ENCODE measurements at places on chromosomes 12 and 14. TPM values are rescaled to one million over a fixed set of nuclear protein-coding genes. Genes with fewer than 3 reads are reported as not detected.

Gene GUCY2C
- total RNA-seq = not detected

Gene BRF1
- 39.7 TPM for total RNA-seq

Gene STX2
- 18.1 TPM for total RNA-seq

Gene CDKN3
- 0.52 TPM for total RNA-seq

Gene SERPINA12
- total RNA-seq = not detected

Gene CCND2
- total RNA-seq = 60.7 TPM

Gene LBHD2
- not detected for total RNA-seq

Gene SMIM41
- total RNA-seq = 0.42 TPM

Gene KLRC3
- 7.1 TPM for total RNA-seq

Gene ABHD12B
- total RNA-seq = not detected

Gene CLEC7A
- 177 TPM for total RNA-seq

Gene GPR84
- 49.4 TPM for total RNA-seq

Gene TOMM20L
- total RNA-seq = 1.9 TPM

Gene PACS2
- 27.0 TPM for total RNA-seq

Gene VWF
- total RNA-seq = 0.63 TPM

Gene TM9SF1
- total RNA-seq = 13.6 TPM

Gene NAA25
- 33.8 TPM for total RNA-seq

Gene COCH
- total RNA-seq = 0.52 TPM

Gene ADIPOR2
- 18.3 TPM for total RNA-seq

Gene KCNK10
- 0.10 TPM for total RNA-seq

Gene GMFB
- total RNA-seq = 68.3 TPM

Gene AQP6
- total RNA-seq = not detected

Gene SYCP3
- total RNA-seq = 0.21 TPM

Gene TSPAN8
- not detected for total RNA-seq

Gene IGF1
- not detected for total RNA-seq

Gene TBX3
- 0.10 TPM for total RNA-seq

Gene SBNO1
- 43.6 TPM for total RNA-seq

Gene CLEC4C
- 3.0 TPM for total RNA-seq

Gene SERPINA1
- total RNA-seq = 453 TPM

Gene NTF3
- total RNA-seq = not detected

Gene ZFHX2
- under 0.01 TPM for total RNA-seq

Gene PDZRN4
- not detected for total RNA-seq

Gene ARL1
- total RNA-seq = 24.7 TPM

Gene OR6C3
- total RNA-seq = not detected

Gene SLC25A47
- total RNA-seq = 0.10 TPM

Gene MGAT2
- 37.0 TPM for total RNA-seq

Gene LYZ
- 5,492 TPM for total RNA-seq

Gene PMCH
- total RNA-seq = not detected

Gene CCDC91
- 192 TPM for total RNA-seq

Gene MANSC4
- total RNA-seq = not detected

Gene VRTN
- total RNA-seq = not detected

Gene PLEK2
- total RNA-seq = 3.9 TPM

Gene TRIM9
- total RNA-seq = 0.42 TPM

Gene MON2
- total RNA-seq = 65.3 TPM

Gene ACOT2
- total RNA-seq = 12.9 TPM

Gene GLI1
- total RNA-seq = 0.10 TPM

Gene LRRC10
- not detected for total RNA-seq

Gene USP15
- 467 TPM for total RNA-seq

Gene BCL11B
- total RNA-seq = 101 TPM
